ENCODE measurements at places on chromosomes 4 and X.

- DNase-seq: peak; percentile 14
Observed at GRCh38 chr4:121072224-121073003, at the start of gene NDNF. Gene NDNF (minus strand): TSS chr4:121072535. CDS start chr4:121045837, 26,698 bp downstream.

DNA sequence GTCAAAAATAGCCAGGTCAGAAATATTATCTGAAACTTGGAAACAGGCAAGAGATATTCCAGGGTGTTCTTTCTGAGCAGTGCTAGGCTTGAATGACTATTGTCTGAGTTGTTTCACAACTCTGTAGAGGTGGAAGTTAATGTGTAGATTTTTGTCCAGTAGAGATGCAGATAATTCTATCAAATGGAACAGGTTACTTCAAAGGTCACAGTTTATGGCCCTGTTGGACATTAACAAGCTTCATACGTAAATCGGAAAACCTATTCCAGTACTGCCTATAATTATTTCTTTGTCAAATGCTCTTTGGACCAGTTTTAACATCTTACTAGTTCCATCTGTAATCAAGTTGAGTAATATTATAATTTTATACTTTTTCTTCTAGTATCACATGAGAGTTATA lies 1639.4 kb upstream of the TENM3 start:
- DNase-seq: no peak

DNA sequence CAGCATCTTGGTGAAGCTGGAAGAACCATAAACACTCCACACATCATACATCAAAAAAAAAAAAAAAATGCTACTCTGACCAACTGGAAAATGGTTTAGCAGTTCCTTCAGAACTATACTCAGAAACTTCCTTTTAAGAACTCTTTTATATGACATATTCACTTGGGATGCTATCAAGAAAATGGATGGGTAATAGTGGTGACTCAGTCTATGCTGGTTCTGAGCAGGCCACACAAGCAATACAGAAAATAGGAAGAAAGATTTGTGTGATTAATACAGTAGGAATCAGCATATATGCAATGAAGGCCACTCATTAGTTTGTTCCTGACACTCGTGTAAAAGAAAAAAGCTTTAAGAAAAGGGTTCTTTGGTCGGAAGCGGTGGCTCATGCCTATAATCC lies 123.5 kb upstream of the FAT4 start:
- no peak for DNase-seq

GRCh38 chr4:10715696-10716095 lies 31.1 kb upstream of the CLNK start:
- no peak for DNase-seq

DNA sequence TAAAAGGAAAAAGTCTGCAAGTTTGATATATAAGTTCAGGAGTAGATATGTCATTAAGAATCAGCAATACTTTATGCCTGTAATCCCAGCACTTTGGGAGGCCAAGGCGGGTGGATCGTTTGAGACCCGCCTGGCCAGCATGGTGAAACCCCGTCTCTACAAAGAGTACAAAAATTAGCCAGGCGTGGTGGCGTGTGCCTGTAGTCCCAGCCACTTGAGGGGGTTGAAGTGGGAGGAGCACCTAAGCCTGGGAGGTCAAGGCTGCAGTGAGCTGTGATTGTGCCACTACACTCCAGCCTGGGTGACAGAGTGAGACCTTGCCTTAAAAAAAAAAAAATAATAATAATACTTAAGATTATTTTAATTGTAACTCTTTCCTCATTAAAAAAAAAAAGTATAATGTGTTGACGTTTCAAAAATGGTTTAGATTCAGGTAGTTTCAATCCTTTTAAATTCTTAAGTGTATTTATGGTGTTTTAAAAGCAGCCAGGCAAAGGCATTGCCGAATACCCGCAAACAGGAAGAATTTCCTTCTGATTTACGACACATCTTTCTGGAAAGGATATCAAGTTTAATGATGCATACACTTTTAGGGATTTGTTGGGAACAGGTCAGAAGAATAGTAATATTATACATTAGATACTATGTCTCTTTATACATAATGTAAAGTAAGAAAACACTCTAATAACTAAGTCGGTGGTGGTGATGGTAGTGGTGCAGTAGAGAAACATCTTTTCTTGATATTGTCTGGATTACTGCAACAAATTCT lies 80.9 kb downstream of the KDM6A start:
- no peak for DNase-seq

DNA sequence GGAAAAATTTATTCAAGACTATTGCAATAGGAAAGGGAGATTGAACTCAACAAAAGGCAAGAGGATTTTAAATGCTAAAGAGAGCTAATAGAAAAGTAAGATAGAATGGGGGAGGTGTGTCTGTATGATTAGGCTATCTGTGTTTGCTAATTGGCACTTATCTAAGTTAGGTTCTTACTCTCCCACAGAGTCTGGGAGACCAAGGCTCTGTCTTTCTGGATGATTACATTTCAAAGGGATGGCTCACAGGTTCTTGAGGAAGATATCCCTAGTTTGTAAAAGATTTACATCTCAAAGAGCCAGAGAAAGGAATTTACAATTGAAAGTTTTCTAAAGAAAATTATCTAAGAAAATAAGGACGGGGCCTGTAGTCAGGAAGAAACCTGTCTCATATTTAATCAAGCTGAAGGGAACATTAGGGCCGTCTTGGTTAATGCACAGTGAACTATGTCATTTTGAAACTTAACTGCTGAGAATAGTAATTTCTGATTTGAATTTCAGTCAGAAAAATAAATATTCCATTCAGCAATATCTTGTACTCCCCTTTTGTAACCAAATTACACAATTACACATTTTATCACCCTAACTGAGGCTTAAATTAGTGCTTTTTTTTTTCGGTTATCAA lies 75.8 kb downstream of the MAGEB10 start:
- DNase-seq: no peak

DNA sequence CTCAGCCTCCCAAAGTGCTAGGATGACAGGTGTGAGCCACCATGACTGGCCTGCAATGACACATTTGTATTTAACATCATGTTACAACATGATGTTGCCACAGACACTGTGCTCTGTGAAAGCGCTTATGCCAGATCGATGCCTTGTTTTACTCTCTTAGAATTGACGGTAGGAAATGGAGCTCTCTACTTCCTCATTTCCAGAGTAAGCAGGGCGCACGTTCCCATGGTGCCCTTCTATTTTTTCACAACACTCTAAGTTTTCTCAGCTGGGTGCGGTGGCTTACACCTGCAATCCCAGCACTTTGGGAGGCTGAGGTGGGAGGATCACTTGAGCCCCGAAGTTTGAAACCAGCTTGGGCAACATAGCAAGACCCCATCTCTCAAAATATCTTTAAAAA lies 60.7 kb upstream of the DHRSX start:
- DNase-seq: no peak

GRCh38 chrX:102846544-102847236 lies 90.4 kb upstream of the RAB40AL start:
- DNase-seq: no peak

- DNase-seq: no peak
Observed at GRCh38 chr4:80990851-80991250, 39.7 kb upstream of the BMP3 start.

- DNase-seq: no peak
Observed at GRCh38 chr4:48339642-48340041, 1.7 kb upstream of the SLAIN2 start.

DNA sequence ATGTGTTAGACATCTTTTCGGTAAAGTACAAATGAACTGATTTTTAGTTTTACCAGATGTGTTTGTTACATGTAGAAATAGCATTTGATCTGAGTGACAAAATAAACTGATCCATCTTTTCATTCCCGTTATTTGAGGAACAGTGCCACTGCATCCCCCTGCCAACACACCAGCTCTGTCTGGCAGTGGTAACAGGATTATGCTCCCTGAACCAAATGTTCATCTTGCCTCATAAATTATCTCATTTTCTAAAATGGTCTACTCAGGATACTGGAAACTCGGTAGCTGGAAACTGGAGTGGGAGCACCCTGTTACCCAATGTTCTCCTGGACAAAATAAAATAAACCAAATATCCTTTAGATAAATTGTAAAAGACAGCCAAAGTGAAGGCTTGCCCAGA lies 171.6 kb downstream of the FAT4 start:
- DNase-seq: no peak

DNA sequence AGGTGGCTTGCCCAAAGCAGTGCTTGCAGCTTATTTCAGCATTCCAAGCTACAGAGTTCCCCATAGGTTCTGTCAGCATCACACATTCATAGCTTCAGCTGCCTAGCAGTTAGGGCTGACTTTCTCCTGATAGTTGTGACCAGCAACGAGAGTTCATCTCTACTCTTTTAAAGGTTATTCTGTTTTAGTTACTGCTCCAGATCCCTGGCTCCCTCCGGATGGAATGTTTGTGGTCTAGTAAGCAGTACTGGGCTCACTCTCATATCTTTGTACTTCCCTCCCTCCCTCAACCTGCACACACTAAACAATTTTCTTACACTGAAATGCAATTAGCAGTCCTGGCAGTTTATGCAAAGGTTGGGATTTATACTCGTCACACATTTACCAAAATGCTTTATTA lies 43.9 kb downstream of the PTTG2 start:
- no peak for DNase-seq

GRCh38 chr4:54842656-54843055 lies 184.9 kb downstream of the KIT start:
- DNase-seq: no peak

DNA sequence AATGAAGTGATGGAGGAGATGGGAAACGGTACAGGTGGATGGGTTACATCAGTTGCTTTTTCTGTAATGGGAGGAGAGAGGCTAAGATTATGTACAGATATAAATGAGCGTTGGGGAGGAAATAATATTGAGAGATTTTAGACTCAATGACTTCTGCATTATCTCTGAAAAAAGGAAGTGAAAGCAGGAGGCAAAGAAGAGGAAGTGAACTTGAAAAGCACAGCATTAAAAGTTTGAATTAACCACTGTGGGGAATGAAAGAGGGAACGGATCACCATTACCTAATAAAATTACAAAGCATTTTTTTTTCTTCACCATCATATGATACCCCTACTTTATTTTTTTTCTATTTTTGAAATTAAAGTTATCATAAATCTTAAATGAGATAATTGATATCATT lies 1025.5 kb downstream of the RPA4 start:
- no peak for DNase-seq

- DNase-seq: peak; percentile 2
Observed at GRCh38 chr4:53490965-53491622, 100.2 kb downstream of the LNX1 start.

DNA sequence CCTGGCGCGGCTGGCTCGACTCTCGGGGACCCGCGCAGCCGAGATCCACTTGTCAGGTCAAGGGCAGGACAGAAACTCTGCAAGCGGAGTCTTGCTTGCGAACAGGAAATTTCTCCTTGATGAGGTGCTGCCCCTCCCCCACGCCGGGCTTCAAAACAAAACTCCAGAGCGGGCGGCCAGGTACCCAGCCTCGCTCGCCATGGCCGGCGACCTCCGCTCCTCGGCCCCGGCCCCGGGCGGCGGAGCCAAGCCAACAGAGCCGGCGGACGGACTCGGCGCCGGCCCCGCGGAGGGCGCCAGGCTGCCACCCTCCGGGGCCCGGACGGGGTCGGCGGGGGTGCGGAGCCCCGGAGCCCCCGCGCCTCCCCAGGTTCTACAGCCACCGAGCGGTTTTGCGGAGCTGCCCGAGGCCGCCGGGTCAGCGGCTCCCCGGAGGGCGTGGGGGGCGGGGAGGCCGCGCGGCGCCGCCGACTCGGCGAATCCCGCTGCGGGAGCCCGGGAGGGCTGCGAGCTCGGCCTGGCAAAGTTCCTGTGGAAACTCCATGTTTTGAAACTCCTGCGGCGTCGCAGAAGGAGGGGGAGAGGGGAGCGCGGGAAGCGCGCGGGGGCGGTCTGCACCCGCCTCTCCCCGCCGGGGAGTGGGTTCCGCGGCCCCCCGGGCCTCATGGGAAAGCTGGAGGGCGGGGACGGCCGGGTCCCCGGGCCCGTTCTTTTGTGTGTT lies 11.7 kb upstream of the BCOR start:
- DNase-seq: peak; percentile 50

GRCh38 chr4:140326395-140326993 lies 47.0 kb upstream of the SCOC start:
- peak; percentile 7 for DNase-seq

GRCh38 chr4:39415678-39416283 lies 9.1 kb downstream of the KLB start:
- no peak for DNase-seq

DNA sequence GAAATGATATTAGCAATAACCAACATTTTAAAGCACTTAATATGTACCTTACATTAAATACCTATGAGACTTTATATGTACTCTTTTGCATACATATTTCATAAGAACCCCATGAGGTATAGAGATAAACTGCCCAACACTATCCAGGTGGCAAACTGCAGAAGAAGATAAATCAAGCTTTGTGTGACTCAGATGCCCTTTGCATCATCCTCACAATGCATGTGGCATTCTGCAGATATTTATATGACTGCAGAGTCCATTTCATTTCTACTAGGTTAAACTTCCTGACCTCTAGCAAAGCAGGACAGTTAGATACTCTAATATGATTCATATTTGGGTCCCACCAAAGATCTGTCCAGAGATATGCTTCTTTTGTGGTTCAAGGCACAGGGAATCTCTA lies 85.6 kb upstream of the RASGEF1B start:
- DNase-seq: no peak

DNA sequence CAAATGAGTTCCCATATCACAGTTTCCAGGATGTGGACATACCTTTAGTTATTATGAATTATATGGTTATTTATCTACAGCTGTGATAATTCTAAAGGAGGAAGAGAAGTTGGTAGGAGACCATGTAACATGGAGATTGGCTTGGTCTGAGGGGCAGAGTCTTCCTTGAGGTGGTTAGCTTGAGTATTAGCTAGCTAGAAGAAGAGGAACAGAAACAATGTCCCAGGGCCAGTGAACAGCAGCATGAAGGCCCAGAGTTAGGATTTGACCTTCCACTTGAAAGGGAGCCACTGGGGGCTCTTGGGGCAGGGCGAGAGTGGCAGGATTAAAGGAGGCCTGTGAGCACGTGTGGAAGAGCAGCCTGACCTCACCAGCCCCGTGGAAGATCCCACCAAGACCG lies 5.6 kb upstream of the JAKMIP1 start:
- DNase-seq: no peak

- DNase-seq: no peak
Observed at GRCh38 chrX:129706400-129707072, 32.2 kb upstream of the XPNPEP2 start.

- peak; percentile 52 for DNase-seq
Observed at GRCh38 chr4:98659741-98660462, 1.5 kb upstream of the TSPAN5 start.

- DNase-seq: no peak
Observed at GRCh38 chr4:164467493-164467892, 286.4 kb upstream of the SMIM31 start.

- DNase-seq: peak; percentile 71
Observed at GRCh38 chr4:36256398-36256891, 12.1 kb upstream of the ARAP2 start.

Data from activated CD4-positive, alpha-beta T cell treated with anti-CD3 and anti-CD28 coated beads, Interleukin-10, Interleukin-2, amounts not matched to agents 100 ng/mL and 50 ng/mL, durations not matched to agents 16 hours and 8 hours (primary cell).